ENCODE measurements at places on chromosomes 11 and 22.

- no peak for DNase-seq
These were observed 66.5 kb downstream of the PPP2R1B start for GRCh38 chr11:111699579-111700156.

DNA sequence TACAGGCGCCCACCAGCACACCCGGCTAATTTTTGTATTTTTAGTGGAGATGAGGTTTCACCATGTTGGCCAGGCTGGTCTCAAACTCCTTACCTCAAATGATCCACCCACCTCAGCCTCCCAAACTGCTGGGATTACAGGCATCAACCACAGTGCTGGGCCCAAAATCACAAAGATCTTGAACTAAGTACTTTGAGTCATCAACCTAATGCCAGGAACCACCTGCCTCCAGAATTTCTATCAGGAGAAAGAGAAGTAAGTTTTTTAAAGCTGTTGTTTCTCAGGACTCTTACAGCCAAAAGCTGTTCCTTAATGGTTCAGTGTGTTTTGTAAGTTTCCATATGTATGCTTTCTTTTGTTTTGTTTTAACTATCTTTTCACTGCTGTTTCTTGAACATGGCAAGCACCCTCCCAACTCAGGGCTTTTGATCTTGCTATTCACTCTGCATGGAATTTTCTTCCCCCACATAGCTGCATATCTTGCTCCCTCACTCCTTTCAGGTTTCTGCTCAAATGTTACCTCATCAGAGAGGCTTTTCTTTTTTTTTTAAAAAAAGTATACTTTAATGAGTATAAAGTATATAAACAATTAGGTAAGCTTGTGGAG is 6.0 kb upstream of the PAK1 start:
- DNase-seq, result no peak

- DNase-seq, result peak; percentile 46
These were observed 48.9 kb downstream of the RTL6 start for GRCh38 chr22:44449061-44449682.

- no peak for DNase-seq
These were observed 7.1 kb upstream of the TMA7B start for GRCh38 chr22:39953101-39953500.
